ENCODE measurements at places on chromosomes 2 and 18. TPM values are rescaled to one million over a fixed set of nuclear protein-coding genes. Genes with fewer than 3 reads are reported as not detected.

The TNFRSF11A gene
- total RNA-seq = 10.5 TPM

The ZNF396 gene
- 3.9 TPM for total RNA-seq

The ABHD1 gene
- total RNA-seq = not detected

The EFEMP1 gene
- 253 TPM for total RNA-seq

The PID1 gene
- total RNA-seq = 41.1 TPM

The CPO gene
- total RNA-seq = 2.2 TPM

The REG3G gene
- not detected for total RNA-seq

The IL1RN gene
- total RNA-seq = not detected

The KCTD18 gene
- 24.3 TPM for total RNA-seq

The TOGARAM2 gene
- 35.0 TPM for total RNA-seq

The MTX2 gene
- 21.9 TPM for total RNA-seq

DNA sequence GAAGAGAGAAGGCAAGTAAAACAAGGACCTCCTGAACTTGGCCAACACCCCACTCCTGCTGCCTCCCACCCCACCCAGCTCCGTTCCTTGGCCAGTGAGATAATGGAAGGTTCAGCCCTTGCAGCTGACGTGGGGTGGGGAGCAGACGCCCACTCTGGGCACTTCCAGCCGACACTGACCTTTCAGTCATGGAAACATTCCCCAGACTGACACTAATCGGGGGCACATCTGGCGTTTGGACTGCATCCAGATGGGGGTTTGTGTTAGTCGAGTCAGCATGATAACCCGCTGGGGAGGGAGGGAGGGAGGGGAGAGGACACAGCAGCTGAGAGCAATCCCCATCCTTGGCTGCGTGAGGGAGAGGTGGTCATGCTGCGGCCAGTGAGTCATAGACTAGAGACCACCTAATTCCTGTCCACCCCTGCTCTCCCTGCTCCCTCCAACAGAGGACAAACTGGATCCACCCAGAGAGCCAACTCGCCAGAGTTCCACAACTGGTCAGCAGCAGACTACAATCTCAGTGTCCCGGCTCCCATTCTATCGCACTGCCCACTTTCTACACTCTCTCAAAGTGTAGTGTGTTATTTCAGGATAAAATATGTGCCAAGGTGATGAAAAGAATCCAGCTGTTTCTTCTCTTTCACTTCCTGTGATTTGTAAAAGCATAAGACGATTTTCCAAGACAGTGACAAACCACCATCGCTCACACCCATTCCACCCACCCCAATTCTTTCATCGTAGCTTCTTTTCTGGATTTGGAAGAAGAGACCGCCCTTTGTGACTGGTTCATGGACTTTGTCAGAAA, 115.4 kb upstream of the PKDCC start:
- DNase-seq = peak; percentile 88

DNA sequence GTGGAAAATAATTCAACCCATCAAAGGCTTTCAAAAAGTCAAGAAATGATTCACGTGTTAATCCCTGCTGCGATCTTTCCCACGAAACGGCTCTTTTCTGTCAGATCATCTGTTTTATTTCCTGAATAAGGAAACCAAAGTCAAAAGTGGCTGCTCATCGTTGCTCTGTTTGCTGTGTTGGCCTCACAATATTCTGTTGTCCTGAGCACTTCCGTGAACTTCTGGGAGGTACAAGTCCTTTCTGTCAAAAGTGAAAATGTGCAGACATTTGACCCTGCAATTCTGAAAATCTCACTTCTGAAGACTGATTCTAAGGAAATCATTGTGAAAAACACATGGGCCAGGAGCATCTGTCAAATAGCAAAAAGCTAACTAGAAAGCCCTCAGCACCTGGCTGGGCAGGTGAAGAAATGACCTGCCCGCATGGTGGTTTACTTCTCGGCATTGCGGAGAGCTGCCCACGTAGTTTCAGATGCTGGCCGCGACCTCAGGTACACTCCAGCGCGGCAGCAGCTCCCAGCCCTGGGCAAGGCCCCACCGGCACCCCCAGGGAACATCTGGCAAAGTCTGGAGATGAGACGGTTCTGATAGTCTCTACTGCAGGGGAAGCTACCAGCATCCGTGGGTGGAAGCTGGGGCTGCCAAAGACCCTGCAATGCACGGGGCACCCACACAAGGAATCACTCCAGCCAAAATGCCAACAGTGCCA, 31.9 kb upstream of the GPC1 start:
- peak; percentile 11 for DNase-seq

- no peak for DNase-seq
Observed at GRCh38 chr2:111165084-111165483, 44.4 kb downstream of the BCL2L11 start.

DNA sequence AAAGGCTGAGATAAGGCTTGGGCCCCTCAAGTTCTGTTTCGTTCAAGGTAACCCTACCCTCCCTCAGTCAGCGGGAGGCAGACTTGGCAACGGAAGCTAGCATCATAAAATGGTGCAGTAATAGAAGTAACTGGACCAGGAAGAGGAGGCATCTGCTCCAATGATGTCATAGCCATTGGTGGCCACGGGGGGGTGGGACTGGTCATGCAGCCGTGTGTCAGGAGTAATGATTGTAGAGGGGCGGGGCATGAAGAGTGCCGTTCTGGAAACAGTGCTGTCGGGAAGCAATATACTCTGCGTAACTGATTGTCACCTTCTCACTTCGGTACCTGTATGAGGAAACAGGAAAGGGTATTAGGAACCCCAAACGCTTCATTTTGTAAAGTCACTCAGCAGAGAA, 6.9 kb upstream of the POLR2D start:
- DNase-seq = no peak

- DNase-seq = no peak
Observed at GRCh38 chr18:7927119-7927518, 360.0 kb downstream of the PTPRM start.

- DNase-seq = no peak
Observed at GRCh38 chr2:23475036-23475435, 90.1 kb downstream of the KLHL29 start.

GRCh38 chr2:231621051-231621879, 28.6 kb downstream of the TEX44 start:
- no peak for DNase-seq

- no peak for DNase-seq
Observed at GRCh38 chr2:210611466-210611865, 55.1 kb downstream of the CPS1 start.

DNA sequence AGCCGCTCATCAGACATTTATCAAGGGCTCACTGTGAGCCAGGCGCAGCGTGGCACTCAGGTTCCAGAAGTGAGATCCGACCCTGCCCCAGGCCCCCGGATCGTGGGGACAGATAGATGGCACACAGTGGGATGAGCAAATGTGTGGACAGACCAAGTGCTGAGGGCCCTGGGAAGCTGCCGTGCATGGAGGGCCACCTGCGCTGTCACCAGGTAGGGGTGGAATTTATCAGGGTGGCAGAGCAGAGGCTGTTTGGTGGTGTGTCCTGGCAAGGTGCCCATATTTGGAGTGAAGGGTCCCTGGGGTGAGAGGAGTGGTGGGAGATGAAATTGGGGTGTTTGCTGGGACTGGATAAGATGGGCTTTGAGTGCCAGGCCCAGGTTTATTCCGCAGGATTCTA, 92.8 kb upstream of the HS6ST1 start:
- DNase-seq = no peak

GRCh38 chr2:84493514-84493913, 22.8 kb upstream of the DNAH6 start:
- no peak for DNase-seq

GRCh38 chr2:175187378-175187777, 5.9 kb upstream of the ATP5MC3 start:
- DNase-seq = no peak

GRCh38 chr2:190771726-190772125, 108.9 kb upstream of the GLS start:
- no peak for DNase-seq

- no peak for DNase-seq
Observed at GRCh38 chr2:229335877-229336346, 64.8 kb upstream of the PID1 start.

DNA sequence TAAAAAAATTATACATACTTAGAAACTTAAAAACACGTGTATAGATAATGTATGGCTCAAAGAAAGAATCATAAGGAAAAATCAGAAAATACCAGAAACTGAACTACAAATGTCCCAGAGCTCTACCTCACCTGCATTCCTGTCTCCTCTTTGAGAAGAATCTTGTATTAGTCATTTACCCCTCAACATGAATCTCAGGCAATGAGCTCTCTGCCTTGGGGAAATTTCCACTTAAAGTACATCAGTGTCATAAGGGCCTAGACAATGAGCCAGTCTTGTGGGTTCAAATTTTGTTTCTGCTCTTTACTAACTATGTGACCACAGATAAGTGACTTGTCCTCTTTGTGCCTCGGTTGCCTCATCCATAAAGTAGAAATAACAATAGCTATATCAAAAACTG, 40.1 kb downstream of the SCG2 start:
- no peak for DNase-seq

DNA sequence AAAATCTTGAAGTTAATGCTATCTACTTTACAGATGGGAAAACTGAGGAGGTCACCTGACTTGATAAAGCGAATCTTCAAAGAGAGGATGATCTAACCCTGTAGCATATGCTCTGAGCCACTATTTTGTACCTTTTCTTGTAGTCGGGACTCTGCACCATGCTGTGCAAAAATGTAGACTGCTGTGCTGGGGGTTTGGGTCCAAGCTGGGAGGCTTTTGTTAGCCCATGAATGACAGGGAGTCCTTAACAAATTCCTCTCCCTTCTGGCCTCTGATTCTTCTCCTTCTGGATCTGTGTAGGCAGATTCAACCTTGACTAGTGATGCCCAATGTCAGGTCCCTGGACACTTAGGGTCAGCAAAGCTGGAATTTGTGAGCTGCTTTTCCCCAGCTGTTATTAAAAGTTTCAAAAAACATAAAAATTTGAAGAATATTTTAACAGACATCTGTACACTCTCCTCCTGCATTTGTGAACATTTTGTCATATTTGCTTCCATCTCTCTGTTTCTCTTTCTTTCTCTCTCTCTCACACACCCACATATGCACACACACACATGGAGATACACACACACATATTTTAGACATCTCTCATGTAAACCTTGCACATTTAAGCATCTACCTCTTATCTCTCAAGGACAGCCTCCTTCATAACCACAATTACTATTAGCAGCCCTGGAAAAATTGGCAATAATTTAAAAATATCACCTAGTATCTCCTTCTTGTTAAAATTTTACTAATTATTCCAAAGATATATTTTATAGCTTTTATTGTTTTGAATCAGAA, 335.0 kb upstream of the TRIB2 start:
- DNase-seq = no peak

GRCh38 chr2:109519513-109519912, 94.3 kb downstream of the SEPTIN10 start:
- DNase-seq = no peak

GRCh38 chr2:160664603-160665140, 171.1 kb upstream of the RBMS1 start:
- no peak for DNase-seq

DNA sequence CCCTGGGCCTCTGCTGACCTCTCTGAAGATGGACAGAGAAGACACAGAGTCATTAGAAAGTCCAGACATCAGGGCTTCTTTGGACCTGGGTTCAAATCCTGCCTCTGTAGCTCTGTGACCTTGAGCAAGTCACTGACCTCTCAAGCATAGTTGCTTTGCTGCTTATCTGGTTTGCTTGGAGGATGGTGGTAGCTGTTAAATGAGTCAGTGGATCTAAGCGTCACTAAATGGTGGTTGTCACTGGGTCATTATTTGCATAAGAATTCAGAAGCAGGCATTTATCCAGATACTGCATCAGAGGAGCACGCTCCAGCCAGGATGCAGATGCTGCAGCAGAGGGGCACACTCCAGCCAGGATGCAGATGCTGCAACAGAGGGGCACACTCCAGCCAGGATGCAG, 229.2 kb downstream of the GLI2 start:
- no peak for DNase-seq

DNA sequence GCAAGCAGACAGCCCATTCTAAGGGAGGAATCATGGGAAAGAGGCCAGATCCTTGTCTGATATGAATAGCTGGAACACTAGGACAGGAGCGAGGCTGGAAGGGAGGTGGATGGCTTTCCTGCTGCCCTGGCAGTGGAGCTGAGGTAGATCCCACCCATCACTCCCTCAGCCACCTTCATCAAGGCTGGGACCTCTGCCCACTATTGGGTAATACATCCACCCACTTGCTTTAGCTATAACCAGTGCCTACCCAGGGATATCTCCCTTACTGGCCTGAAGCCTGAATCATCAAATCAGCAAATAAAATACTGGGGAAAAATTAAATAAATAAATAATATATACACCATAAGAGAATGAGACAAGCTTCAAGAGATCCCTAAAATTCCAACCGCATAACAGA, 183.2 kb upstream of the KYNU start:
- no peak for DNase-seq

- DNase-seq = no peak
Observed at GRCh38 chr2:216130346-216130971, 21.3 kb downstream of the XRCC5 start.

- DNase-seq = peak; percentile 43
Observed at GRCh38 chr2:9139491-9140443, 66.8 kb upstream of the ASAP2 start.

DNA sequence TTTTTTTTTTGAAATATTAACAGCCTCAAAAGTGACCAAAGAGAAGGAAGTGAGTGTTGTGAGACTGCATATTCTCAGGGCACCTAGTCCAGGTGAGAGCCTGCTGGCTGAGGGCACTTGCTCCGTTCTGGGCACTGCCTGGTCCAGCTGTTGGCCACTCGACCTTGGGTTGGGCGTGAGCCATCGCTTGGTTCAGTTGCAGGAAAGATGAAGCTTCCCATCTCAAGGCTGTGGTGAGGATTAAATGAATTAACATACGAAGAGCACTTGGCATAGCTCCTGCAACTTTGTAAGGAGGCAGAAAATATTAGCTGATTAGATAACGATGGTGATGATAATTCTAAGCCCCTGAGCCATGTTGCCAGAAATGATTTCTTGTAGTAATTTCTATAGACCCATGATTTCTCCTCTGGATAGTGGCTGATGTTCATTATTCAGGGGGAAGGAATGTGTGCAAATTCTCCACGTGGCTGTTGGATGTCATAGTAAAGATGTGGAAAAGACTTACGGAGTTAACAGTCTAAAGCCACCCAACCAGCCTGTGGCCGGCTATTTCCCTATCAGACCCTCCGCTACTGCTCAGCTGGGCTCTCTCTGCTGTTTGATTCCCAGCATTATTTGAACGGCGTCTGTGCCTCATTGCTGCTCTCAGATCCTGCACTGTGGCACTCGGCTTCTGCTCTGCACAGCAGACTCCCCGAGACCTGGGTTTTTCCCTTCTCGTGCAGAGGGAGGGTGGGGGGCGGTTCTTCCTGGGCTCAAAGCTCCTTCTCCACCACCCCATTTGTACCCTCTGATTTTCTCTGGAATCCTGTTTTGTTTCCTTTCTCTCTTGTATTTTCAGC, 221.1 kb downstream of the GALR1 start:
- no peak for DNase-seq

DNA sequence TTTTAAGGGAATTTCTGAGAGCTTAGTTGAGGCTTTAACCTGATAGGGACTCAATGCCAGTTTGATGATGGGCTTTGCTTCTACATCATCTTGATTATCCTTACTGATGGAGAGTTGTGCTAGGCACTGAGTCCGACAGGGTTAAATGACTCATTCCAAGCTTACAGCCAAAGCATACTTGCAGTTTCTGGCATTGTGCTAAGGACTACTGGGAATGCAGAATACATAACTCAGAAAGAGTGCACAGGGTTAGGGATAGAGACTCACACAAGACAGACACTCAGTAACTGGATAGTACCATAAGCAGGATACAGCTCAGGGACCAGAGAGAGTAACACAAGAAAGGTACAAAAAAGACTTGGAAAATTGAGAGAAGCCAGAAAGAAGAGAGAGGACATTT, 94.1 kb upstream of the SLC14A2 start:
- no peak for DNase-seq
